ENCODE measurements at places on chromosomes 16 and 17.

DNA sequence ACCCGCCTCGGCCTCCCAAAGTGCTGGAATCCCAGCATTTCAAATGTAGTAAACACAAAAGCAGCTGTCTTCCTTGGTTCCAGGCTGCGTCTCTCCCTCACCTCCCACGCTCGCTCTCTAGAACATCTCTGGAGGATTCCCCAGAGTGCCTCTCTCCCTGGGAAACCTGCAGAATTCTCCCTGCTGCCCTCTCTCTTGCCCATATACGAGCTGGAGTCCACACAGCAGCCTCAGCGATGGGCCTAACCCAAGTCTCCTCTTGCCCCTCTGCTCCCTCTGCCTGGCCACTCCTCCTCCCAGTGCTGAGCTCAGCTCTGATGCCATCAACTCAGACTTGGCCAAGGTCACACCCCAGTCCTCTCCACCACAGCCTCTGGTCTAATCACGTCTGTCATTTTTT, 10.6 kb downstream of the GPRC5B start:
- no peak for DNase-seq

- no peak for DNase-seq
These were observed 21.4 kb downstream of the MYBBP1A start for GRCh38 chr17:4533523-4534504.

DNA sequence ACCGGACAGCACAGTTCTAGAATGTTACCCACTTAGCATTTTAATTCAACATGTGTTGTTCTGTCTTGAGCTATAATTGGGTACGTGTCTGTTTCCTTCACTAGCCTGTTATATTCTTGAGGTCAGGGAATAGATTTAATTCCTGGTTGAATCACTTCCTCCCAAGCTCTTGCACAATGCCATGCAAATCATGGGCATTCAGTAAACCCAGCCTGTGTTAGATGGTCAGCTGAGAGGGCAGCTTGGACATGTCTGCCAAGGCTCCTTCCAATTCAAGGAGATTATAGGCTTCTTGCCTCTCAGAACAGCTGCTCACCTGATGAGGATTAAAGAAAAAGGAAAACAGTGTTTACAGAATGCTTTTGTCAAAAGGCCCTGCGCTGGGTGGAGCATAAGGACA, 12.6 kb downstream of the C1QTNF1 start:
- no peak for DNase-seq

GRCh38 chr16:23196539-23196938, 14.0 kb downstream of the SCNN1G start:
- no peak for DNase-seq

- no peak for DNase-seq
These were observed 126.9 kb downstream of the ZNF778 start for GRCh38 chr16:89344458-89344834.

- no peak for DNase-seq
These were observed 12.9 kb downstream of the LPCAT2 start for GRCh38 chr16:55521792-55522191.

DNA sequence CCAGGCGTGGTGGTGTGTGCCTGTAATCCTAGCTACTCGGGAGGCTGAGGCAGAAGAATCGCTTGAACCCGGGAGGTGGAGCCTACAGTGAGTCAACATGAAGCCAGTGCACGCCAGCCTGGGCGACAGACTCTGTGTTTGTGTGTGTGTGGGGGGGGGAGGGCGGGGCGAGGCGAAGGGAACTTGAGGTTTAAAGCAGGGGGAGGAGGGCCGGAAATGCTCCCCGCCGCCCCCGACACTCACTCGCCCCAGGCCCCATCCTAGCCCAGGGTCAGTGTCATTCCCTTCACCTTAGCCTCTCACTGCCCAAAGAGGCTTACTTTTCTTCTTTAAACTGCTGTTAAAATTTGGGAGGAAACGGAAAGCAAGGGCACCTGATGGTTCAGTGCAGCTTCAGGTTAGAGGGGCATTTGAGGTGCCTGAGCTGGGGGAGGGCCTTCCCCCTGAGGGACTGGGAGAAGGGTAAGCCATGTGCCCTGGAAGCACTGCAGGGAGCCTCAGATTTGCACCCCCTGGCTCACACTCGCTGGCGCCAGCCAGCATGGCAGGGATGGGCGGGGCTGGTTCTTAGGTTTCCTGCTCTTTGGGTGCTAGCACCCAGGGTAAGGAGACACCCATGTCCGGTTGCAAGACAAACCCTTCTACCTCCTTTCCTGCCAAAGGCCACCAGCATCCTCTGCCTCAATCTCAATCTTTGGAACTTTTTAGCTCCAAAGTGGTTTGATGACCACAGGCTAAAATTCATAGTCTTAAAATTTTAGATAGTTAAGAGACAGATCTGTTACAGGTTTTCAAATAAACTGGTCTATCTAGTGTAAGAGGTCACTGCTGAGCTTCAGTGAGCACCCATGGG, 2.2 kb upstream of the LIMD2 start:
- peak; percentile 84 for DNase-seq

DNA sequence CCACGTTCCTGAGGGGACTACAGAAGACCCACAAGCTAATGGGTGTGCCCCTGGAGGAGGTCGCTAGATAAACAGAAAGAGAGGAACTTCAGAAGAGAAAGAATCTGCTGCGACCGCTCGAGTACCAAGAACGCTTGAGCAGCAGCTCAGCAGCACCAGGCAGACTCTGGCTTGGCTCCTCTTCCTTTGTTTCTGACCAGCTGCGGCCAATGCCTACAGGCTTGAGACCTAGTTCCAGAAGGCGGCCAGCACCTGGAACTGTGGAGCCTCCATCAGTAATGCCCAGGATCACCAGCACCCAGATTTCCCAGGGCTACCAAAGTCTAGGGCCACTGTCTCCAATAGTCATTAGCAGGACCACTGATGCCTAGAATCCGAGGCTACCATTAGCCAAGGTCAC, 26.0 kb upstream of the GOSR2 start:
- DNase-seq: no peak

DNA sequence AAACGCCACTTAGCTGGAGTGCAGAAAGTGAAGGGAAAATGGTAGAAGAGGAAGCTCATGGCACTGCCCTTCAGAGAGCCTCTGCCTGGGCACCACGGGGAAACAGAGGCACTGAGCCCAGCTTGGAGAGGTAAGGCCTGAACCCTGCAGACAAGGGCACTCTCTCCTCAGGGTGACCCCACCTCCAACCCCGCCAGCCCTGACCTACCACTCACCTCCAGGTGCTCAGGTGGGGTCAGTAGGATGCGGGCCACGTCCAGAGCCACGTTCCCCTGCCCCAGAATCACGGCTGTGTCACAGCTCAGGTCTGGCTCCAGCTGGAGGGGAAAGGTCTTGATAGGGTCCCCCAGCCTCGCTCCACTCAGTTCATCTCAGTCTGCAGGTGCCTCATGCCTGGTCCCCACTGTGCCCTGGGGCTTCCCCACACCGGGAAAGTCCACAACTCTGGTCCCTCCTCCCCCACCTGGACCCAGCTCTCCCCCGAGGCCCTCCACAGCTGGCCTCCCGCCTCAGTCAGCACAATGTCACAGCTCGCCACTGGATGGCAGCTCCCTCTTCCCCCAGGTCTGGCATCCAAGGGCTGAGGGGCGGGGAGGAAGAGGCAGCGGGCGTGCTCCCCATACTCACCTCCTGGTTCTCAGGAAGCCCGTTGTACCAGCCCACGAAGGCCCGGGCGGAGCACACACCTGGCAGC, 6.0 kb upstream of the GRIN2C start:
- DNase-seq: no peak

GRCh38 chr16:53770641-53771040, 66.7 kb downstream of the FTO start:
- no peak for DNase-seq

GRCh38 chr17:75181110-75181509, 1.6 kb downstream of the SUMO2 start:
- no peak for DNase-seq

GRCh38 chr16:53052519-53053501, at the start of gene CHD9NB:
TSS of gene CHD9NB (minus strand) at chr16:53052897. CDS start at chr16:53044158, 8,739 bp downstream.
- DNase-seq: no peak

DNA sequence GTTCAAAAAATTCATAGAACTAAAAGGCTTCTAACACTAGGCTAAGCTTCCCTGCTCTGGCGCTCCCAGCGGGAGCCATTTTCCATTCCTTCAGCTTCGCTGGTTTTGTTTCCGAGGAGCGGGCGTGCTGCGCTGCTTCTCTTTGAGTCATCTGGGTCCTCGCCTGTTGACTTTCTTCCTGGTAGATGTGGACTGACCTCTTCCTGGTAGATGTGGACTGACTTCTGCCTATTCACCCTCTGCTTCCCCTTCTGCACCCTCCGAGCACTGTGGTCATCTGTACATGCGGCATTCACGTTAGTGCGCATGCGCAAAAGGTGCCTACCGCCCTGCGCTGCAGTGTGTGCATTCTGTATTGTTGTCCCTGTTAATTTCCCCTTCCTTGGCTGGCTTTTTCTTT, 40.8 kb upstream of the SEC14L1 start:
- no peak for DNase-seq

- DNase-seq: no peak
These were observed 142.7 kb downstream of the PITPNC1 start for GRCh38 chr17:67519801-67520251.

- no peak for DNase-seq
These were observed 179.4 kb upstream of the NLRP1 start for GRCh38 chr17:5763595-5764306.

DNA sequence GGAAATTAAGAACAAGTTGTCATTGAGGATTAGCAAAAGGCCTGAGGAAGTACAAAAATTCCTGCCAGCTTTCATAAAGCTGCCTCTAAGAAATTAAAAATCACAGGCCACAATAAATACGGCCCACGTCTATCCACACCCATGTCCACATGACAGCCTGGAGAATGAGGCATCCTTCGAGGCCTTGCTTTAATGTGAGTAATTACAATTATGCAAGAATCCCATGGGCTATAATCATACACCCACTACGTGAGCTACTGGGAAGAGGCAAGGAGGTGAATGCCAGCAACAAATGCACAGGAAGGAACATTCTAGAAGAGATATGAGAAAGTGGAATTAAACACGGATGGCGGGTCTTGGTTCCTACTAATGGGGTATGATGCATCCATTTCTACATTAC, 65.4 kb upstream of the ZFHX3 start:
- DNase-seq: no peak

DNA sequence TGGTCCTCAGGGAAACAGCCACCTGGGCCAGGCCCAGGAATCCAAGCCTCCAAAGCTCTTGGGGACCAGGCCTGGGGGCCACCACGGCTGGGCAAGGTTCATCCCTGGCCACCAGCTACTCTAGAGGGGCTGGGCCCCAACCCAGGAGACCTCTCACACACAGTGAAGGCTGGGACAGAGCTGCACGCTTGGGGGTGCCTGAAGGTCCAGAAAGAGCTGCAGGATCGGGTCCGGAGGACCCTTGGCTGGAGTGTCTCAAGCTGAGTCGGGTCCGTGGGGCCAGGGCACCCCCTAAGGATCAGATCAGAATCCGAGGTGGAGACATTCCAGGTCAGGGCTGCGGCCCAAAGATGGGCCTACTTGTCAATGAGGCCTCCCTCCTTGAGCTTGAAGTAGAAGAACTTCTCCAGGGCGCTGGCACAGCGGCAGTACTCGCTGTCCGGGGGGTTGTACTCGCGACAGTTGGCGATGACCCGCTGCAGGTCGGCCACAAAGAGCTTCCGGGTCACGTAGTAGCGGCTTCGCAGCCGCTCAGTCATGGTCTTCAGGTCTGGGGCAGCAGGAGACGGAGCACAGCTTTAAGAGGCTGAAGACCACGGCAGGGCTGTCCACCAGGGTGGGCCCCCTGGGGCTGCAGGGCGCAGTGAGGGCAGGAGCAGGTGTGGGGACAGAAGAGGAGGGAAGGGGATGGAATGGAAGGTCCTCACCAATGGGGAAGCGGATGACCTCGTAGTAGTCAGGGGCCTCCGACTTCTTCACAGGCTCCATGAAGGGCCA, 967 bp upstream of the DHX58 start:
- no peak for DNase-seq

DNA sequence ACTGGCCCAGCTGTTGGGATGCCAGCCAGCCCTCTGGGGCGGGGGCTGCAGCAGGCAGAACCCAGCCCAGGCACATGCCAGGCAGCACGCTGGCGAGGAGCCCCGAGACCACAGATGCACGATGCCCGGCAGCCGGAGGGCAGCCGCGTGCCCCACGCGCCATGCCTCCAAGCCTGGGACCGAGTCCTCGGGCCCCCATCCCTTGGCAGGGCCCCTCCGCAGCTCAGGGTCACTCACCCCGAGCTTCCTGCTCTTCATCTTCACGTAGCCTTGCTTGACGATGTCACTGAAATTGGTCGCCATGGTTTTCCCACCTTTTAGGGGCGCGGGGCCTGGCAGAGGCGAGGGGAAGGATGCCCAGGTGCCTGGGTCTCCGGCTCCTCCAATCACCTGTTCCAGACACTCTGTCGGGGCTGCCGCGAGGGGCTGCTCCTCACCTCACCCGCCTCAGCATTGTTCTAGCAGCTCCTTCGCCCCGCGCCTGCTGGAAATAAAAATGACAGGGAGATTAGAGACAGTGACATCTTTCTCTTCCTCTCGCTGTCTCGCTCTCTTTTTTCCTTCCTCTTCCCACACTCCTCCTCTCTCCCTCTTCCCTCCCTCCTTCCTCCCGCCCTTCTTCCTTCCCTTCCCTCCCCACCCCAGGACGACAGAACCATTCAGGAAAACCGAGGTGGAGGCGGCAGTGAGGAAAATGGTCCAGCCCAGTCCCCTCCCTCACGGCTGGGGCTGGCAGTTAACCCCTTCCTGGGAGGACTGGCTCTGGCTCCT, 6.9 kb downstream of the DOK4 start:
- DNase-seq: no peak

DNA sequence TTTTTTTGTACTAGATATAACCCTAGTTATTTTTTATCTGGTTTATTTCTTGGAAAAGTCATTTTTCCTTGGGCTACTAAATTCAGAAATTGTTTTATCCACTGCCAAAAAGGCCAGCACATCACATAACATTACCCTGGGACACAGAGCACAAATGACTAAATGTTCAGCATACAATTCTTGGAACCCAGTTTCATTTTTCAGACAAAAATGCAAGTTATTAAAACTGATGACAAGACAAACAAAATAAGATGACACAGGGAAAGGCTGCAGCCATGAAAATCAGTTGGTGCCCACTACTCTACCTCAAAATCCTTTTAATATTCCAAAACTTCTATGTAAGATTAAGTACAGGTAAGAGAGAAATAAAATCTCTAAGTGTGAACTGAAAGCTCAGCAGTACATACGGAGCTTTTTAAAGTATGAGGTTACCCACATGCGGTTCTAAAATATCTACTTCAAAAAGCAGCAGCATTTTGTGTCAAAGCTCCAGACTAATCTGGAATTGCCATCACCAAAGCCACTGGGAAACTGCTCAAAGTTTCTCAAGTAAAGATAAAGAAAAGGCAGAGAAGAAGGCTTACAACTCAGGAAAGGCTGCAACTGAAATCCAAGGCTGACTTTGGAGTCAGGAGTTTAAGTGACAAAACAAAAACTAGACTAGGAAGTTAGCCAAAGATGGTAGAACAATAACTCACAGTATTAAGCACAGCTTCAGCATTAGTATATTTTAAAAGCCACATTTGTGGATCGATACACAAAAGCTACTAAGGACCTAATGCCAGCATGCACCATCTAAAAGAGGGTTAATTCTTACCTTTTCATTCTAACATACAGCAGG, 41.4 kb downstream of the AP1G1 start:
- no peak for DNase-seq

DNA sequence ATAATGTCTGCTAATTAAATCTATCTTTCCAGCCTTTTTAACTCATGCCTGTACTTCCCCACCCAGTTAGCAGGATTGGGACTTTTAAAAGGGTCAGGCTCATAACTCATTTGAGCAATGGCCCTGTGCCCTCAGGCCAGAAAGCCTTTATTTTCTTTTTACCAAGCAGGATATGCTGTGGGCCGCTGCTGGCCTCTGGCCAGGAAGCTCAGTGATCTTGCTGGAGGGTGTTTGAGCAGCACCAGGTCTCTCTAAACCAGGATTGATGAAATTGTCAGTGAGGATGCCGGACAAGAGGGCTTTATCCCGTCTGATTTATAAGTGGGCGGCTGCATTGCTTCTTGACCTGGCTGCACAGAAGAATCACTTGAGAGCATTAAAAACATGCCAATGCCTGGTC, 187.8 kb downstream of the RAB11FIP4 start:
- no peak for DNase-seq
